ENCODE measurements at places on chromosomes 2 and 18.

DNA sequence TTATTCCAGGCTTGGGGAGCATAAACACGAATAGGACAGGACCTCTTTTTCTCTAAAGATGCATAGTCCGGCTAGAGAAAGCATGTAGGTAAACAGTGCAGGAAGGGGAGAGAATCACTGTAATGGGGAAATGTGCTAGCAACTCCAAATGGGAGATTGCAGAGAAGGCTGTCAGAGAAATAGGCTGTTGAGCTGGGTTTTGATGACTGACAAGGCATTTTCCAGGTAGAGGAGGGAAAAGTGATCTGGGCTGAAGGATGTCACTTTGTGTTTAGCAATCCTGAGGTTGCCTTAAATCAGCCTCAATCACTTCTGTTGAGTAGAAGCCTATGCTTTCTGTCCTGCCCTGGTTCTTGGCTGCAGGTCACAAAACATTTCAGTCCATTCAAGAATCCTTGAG lies 242.0 kb upstream of the MEIS1 start:
- no peak for DNase-seq

- no peak for DNase-seq
These were observed 67.0 kb downstream of the SFXN5 start for GRCh38 chr2:73004466-73004865.

DNA sequence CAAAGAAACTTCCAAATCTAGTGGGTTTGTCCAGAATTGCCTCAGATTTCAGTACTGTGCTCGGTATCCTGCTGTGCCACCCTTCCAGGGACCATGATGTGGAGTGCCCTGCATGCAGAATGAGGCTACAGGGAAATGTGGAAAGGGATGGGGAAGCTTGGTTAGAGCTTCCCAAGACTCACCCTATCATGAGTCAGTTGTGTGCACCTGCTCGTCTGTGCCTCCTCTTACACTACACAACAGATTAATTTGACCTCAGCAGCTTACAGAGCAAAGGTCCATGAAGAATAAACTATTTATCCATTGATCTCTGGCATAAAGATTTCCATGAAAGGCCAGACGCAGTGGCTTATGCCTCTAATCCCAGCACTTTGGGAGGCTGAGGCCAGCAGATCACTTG lies 21.3 kb upstream of the NCK2 start:
- DNase-seq, result no peak

DNA sequence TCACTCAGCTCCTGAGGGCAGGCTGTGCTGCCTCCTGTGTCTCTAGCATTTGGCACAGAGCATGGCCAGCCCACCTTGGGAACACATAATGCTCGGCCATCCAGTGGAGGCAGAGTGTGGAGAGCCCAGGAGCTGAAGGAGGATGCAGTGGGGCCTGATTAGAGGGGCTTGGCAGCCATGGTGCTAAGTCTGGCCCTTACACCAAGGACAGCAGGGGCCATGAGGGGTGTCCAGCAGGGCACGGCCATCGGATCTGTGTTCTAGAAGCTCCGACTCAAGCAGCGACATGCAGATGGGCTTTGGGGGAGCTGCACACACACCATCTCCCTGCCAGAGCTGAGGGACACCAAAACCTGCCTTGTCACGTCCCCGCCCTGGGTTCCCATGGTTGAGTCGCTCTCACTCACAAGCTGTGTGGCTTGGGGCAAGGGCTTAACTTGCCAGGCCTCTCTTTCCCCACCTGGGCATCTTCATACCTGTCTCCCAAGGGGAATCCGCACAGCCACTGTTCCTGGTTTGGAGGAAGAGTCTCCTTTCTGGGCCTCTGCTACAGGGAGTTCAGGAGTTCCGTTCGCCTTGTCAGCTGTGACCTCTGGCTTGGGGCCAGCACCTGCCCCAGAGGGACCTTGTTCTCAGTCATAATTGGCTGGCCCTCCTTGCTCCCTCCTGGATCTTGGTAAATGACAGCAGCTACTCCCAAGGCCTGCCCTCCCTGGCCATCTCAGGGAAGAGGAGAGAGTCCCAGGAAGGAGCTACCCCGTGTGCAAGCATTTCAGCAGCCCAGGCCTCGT lies 1.3 kb upstream of the TOGARAM2 start:
- no peak for DNase-seq

DNA sequence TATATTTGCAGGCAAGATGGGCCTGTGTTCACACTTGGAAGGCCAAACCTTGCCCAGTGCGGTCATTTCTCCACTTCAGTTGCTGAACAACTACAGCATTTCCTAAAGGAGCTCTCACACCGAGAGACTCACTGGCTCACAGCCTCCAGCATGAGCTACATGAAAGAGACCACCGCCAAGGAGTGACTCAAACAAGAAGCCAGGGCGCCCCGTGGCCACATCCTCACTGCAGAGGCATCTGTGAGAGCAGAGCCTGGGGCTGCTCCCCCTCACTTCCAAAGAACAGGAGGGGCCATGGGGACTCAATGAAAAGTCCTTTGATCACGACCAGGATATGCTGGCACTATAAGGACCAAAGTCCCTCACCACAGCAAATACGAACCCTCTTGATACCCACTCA lies 50.0 kb downstream of the TMEM163 start:
- no peak for DNase-seq

DNA sequence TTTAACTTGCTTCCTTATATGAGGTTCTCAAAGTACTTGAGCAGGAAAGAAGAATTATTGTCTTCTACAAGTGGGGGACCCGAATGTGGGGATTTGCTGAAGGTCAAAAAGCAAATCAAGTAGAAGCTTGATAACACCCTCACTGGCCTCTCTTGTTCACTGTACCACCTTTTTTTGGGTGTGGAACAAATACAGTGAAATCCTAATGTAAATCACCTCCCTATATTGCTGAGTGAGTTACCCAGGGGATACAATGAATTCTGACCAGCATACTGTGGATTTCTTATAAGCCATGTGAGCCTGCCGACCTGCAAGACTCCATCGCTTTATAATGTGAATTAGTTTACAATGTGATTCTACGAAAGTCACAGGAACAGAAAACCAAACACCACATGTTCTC lies 66.5 kb downstream of the DOCK10 start:
- no peak for DNase-seq

- no peak for DNase-seq
These were observed 36.1 kb downstream of the TRAK2 start for GRCh38 chr2:201415149-201415548.

- no peak for DNase-seq
These were observed 293.5 kb upstream of the SLC39A10 start for GRCh38 chr2:195363496-195363895.

GRCh38 chr2:230868161-230868946 lies 3.6 kb downstream of the ITM2C start:
- DNase-seq, result no peak

- DNase-seq, result peak; percentile 27
These were observed 28.9 kb upstream of the IER3IP1 start for GRCh38 chr18:47204908-47205522.

DNA sequence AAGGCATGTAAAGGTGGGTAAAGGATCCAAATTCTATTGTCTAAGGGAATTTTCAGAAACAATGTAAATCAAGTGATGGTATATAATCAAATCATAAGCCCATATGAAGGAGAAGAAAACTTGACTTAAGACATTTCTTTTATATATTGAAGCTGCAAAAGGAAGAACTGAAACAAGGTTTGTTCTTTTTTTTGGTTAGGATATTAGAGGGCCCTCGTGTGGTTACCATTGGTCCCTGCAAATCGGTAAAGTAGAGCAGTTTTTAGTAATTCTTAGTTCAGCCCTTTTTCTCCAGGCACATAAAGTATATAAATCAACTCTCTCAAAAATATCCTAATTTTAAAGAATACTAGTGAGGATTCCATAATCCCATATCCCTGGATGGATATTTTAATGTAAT lies 105.6 kb upstream of the STK17B start:
- DNase-seq, result peak; percentile 40

- no peak for DNase-seq
These were observed 37.8 kb downstream of the SEC11C start for GRCh38 chr18:59177485-59177884.

DNA sequence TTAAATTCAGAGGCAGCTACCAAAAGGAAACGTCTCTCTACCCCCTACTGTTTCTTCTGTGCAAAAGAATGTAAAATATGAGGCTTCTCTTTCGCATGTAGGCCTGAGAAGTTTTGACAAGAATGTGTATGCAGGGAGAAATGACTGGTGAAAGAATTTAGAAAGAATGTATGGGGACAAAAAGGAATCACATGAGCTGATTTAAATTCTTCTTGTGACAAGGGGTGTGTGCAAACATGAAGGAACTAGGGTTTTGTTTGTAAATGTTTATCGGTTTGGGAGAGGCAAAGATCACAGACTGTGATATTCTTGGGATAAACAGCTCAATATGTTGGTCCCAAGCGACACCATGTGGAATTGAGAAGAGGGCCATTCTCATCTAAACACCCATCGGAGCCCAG lies 345.2 kb upstream of the VRK2 start:
- no peak for DNase-seq

DNA sequence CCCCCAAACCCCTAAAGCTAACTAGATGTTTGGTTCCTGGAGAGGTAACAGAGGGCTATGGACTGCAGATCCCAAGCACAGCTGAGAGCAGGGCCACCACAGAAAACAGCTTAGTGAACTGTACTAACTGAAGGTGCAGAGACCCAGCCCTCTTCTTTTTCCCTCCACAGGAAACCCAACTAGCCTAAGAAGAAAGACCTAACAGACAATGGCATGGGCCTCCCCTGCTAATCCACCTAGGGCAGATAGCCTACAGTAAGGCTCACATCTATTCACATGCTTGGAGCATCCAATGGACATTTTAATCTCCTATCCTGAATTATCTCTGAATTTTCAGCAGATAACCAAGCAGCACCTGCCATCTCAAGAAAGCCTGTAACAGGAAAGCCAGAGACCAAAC lies 8.8 kb upstream of the FECH start:
- no peak for DNase-seq

GRCh38 chr18:3529601-3530000 lies 79.6 kb downstream of the TGIF1 start:
- no peak for DNase-seq

GRCh38 chr18:46070815-46071652 lies 1.0 kb downstream of the PSTPIP2 start:
- DNase-seq, result no peak

GRCh38 chr2:177939211-177939610 lies 133.4 kb downstream of the PDE11A start:
- DNase-seq, result no peak

DNA sequence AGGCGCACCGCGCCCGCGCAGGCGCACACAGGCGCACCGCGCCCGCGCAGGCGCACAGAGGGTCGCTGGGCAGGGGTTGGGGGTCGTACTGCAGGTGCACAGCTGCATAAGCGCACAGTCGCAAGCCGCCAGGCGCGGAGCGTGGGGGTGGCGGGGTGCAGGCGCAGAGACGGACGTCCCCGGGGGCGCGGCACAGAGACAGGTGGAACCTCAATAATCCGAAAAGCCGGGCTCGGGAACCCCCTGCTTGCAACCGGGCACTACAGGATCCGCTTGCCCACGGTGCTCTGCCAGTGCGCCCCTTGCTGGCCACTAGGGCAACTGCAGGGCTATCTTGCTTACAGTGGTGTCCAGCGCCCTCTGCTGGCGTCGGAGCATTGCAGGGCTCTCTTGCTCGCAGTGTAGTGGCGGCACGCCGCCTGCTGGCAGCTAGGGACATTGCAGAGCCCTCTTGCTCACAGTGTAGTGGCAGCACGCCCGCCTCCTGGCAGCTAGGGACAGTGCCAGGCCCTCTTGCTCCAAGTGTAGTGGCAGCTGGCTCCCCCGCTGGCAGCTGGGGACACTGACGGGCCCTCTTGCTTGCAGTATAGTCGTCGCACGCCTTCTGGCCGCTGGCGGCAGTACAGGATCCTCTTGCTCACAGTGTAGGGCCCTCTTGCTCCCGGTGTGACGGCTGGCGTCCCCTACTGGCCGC lies 34.9 kb downstream of the FAM110C start:
- no peak for DNase-seq

DNA sequence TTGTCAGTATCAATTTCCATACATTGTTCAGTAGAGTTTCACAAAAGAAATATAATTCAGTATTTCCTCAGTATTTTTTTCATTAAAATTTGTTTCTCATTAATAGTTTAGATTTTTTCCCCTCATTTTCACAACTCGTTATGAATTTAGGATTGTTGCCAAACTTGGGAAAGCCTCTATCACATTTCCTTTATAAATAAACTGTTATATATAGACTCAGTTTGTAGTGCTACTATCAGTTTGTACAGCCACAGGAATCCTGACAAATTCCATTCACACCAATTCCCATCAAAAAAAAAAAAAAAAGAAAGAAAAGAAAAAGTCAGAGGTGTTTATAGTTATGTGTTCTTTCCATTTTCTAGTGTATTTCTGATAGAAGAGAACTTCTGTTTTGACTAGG lies 123.3 kb upstream of the DCC start:
- no peak for DNase-seq

GRCh38 chr2:79972661-79973060 lies 331.9 kb downstream of the LRRTM1 start:
- no peak for DNase-seq

GRCh38 chr18:73318739-73319479 lies 451.1 kb upstream of the NETO1 start:
- no peak for DNase-seq

- DNase-seq, result no peak
These were observed 842.4 kb downstream of the TDRD15 start for GRCh38 chr2:21966139-21966538.

DNA sequence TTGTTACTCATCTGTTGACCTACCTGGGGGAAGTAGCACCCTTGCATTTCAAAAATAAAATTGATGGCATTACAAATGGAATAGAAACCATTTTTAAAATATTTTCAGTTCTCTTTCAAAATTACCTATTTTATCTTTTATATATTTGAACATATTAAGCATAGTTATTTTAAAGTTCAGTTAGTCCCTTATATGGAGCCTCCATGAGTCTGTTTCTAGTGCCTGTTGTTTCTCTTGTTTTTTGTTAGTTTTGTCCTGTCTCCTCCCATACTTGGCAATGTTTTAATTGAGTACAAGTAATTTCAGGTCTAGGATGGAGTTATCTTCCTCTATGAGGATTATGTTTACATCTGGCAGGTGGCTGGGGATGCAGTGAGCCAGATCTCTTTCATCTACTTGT lies 5.9 kb upstream of the KCNIP3 start:
- DNase-seq, result no peak

DNA sequence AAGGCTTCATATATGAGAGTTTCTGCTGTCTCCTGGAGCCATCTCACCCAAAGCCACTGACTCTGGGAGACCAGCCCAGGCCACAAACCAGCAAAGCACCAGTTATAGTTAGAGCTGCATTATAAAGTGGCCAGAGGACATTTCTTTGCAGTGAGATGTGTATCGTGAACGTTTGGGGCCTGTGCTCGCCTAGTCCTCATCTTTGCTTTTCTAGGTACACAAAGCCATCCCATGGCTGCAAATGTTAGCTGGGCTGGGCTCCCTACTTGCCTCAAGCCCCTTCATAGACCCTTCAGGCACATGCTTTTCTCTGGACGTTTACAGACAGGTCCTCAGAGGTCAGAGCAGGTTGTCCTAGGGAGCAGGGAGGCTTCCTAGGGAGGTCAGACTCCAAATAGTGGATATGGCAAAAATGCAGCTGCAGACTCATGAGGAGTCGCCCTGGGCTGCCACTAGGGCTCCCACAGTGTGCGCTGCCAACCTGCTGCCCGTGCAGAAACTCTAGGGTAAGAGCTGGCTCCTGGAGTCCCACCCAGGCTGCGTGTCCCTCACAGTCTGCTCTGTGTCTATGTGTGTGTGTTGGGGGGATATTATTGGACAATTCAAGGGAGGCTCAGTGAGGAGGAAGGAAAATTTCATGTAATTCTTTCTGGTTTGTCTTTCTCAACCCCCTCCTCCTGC lies 141.0 kb downstream of the RPIA start:
- DNase-seq, result no peak

GRCh38 chr2:181380581-181380980 lies 76.6 kb upstream of the ITGA4 start:
- DNase-seq, result no peak

Measured in GM13977 (cell line).